ENCODE measurements at places on chromosomes 6 and 20.

DNA sequence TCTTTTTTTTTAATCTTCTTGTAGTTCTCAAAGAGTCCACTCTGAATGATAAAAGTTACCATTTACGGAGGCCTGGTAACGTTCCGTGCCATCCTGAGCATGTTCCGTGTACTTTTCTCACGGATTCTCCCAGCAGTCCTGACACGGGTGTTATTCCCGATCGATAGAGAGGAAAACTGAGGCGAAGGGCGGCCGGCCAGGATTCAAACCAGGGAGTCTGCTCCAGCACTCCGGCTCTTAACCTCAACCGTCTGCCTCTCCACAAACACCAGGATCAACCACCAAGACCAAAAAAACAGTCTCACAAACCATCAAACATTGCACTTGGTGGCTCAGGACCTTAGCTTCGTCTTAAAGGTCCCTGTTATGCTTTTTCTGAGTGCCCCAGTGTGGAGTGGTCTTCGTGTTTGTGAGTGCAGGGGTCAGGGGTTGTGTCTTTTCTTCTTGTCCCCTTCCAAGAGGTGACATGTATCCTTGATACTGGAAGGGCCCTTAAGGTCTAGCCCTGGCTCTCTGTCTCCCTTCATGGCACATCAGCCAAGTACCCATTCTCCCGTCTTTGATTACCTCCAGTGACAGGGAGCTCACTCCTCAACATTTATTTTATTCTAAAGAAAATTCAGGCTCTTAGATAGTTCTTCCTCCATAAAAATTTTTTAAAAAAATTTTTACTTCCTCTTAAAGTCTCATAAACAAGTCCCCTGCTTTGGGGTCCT, 35.1 kb downstream of the SRC start:
- DNase-seq = no peak

GRCh38 chr6:147395158-147395557, 113.3 kb upstream of the SAMD5 start:
- no peak for DNase-seq

- no peak for DNase-seq
Measured at GRCh38 chr20:38805958-38806854, 709 bp downstream of the PPP1R16B start.

DNA sequence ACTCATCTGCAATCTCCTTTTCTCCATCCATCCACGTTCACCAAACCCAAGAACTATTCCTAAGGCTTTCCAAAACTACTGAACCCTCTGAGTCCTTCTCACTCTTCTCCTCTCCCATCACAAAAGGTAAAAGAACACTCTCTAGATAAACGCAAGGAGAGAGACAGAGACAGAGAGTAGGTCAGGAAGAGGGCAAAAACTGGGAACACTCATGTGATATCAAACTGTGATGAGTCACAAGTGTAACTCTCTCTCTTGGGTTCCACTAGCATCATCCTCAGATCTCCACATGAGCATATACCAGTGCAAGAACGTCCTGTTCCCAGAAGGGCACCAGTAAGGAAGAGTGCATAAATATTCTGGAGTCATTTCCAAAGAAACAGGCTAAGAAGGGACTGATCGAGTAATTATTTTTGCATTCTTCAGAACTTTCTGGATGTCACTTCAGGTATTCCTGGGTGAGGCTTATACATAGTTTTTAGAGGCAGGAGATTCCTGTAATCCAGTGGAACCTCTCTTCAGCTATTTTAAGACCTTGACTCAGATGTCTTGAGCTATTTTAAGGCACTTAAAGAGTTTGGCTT, 47.3 kb upstream of the STXBP5 start:
- DNase-seq = peak; percentile 91

- no peak for DNase-seq
Measured at GRCh38 chr6:169816975-169817374, 65.6 kb downstream of the ERMARD start.

DNA sequence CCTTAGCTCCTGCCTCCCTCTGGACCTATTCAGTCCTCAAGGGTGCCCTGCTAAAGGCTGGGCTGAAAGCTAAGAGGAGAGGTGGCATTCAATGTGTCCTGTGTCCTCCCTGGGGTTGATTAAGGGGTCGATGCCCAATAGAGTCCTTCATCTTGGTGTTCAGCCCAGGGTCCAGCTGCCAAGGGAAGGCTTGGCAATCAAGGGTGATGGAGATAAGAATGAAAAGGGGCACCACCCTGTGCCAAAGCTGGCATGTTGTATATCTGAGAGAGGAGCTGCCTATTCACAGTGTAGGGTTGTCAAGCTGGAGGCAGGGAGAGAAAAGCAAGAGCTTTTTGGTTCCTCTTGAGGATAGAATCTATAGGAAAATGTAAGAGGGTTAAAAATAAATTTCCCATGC, 12.3 kb downstream of the C20orf173 start:
- no peak for DNase-seq

GRCh38 chr20:43320536-43320935, 130.8 kb upstream of the PTPRT start:
- DNase-seq = no peak

DNA sequence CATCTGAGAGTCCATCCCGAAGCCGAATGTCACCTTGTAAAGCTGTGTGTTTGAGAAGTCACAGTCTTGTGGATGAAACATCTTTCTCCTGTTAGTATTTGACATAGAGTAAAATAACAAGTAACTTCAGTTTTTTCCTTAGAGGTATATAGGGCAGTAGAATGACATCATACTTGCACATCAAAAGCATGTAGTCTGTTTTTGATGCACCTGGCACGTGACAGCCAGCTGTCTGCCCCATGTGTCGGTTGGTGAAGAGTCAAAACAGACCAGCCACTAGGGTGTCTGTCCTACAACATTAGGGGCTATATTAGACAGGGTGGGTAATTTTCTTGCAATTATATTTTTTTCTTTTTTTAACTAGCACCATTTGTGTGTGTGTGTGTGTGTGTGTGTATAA, 70.2 kb downstream of the SNX9 start:
- DNase-seq = no peak

GRCh38 chr20:9367746-9368145, 146.6 kb upstream of the LAMP5 start:
- DNase-seq = no peak

- DNase-seq = no peak
Measured at GRCh38 chr6:22899426-22899825, 330.1 kb downstream of the HDGFL1 start.

DNA sequence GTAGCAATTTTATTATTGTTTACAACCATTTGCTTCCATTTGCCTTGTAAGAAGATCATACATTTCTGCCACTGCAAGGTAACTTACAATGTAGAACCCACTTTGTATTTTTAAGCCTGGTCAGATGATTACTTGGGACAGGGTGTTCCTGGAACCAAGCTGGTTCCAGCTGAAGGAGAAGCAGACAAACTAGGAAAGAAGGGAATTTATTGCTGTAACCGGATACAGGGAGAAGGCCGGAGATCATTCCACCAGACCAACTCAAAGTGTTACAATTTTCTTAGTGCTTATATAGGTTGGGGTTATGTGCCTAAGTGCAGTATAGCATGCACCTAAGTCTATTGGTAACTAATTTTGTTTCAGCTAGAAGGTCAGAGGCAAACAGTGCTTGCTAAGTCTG, 104.4 kb downstream of the MANEA start:
- DNase-seq = no peak

DNA sequence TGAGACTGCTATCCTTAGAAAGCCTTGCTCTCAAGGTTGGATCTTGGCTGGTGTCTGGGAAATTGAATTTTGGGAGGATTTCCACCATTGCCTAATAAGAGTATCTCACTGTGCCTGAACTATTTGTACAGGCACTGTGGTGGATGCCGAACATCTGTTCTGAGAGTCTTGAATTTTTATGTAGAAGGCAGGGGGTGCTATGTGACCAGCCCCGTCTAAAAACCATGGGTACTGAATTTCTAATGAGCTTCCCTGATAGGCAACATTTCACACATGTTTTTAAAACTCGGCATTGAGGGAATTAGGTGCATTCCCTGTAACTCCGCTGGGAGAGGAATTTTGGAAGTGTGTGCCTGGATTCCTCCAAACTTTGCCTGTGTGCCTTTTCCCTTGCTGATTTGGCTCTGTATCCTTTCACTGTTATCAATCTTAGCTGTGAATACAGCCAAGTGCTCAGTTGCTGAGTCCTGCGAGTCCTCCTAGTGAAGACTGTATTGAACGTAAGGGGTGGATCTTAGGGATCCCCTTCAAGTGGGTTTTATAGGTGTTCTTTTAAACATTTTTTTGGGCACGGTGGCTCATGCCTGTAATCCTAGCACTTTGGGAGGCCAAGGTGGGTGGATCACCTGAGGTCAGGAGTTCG, 27.6 kb upstream of the SCAF8 start:
- peak; percentile 34 for DNase-seq

- DNase-seq = no peak
Measured at GRCh38 chr20:6007529-6008103, 46.2 kb downstream of the LRRN4 start.

- peak; percentile 79 for DNase-seq
Measured at GRCh38 chr20:49888212-49889000, 26.9 kb downstream of the SPATA2 start.

DNA sequence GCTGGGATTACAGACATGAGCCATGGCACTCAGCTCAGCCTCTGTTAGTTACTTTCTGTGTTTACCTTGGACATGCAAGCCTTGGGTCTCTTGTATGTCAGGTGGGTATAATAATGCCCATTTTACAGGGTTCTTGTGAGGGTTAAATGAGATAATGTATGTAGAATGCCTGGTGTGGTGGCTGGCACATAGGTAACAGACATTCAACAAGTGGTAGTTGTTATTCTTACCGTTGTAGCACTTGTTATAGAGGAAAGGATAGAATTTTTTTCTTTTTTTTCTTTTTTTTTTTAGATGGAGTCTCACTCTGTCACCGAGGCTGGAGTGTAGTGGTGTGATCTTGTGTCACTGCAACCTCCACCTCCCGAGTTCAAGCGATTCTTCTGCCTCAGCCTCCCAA, 8.0 kb upstream of the KIF13A start:
- DNase-seq = no peak

DNA sequence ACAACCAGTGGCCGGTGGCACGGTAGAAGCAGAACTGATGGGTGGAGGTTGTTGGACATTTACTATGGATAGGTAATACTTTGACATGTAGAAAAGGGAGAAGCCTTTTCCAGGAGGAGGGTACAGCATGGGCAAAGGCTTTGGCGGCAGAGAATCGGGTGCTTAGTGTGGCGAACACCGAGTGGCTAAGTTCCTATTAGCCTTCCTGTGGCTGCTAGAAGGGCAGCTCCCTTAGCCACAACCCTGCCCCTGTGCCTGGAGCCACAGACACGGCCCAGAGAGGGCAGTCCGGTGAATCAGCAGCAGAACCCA, 37.9 kb upstream of the TGM2 start:
- DNase-seq = no peak

- no peak for DNase-seq
Measured at GRCh38 chr6:47254906-47255305, 54.8 kb downstream of the TNFRSF21 start.

GRCh38 chr20:40675599-40676221, 13.3 kb downstream of the MAFB start:
- DNase-seq = no peak

- peak; percentile 27 for DNase-seq
Measured at GRCh38 chr20:21435576-21435975, 38.2 kb upstream of the NKX2-4 start.

- DNase-seq = no peak
Measured at GRCh38 chr6:27101824-27102223, 145.7 kb upstream of the PRSS16 start.

- DNase-seq = peak; percentile 84
Measured at GRCh38 chr6:80438772-80439171, 332.3 kb downstream of the BCKDHB start.

DNA sequence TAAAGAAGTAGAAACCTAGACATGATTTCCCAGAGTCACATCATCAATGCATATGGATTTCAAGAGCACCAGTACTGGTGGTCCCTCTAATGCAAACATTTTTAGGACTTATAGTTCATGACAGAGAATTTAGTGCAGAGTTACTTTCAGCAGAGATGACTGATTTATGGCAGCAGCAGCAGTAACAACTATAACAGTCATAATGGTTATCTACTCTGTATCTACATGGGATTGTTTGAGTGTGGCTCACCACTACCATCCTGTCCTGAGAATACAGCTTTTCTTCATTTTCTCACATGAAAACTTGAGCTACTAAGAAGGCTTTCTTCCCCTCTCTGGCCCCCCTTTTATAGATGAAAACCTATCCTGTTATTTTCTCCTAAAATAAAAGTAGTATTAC, 128.5 kb upstream of the ENPP5 start:
- no peak for DNase-seq

DNA sequence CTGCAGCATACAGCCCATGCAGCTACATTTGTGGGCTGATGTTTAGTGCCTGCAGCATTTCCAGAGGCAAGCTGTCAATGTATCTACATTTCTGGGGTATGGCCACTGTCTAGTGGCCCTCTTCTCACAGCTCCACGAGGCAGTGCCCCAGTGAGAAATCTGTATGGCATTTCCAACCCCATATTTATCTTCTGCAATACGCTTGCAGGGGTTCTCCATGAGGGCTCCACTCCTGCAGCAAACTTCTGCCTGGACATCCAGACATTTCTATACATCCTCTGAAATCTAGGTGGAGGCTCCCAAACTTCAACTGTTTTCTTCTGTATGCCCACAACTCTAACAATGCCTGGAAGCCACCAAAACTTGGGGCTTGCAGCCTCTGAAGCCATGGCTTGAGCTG, 502.3 kb downstream of the C6orf118 start:
- no peak for DNase-seq

DNA sequence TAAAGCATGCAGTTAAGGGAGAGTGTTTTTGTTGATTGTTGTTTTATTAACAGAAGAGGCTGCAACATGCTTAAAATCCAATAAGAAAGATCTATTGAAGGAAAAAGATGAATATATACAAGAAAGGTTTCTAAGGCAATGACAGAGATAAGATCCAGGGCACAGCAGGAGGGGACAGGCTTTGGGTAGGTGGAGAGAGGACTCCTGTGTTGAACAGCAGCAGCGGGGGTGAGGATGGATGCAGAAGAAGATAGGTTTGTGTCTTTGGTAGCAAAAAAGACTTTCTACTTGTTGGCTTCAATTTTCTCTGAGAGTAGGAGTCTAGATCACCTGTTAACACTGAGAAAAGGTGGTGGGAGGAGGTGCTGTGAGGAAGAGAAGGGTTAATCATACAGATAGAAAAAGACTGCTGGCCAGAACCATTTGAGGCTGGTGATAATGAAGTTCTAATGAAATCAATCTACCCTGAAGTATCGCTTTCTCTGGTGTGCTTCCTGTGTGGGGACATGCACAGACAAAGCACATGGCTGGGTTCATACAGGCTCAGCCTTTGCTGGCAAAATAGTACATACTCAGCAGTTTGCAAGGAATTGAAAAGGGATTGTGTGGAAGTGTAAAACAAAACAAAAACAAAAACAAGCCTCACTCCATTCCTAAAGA, 17.2 kb upstream of the DST start:
- no peak for DNase-seq

DNA sequence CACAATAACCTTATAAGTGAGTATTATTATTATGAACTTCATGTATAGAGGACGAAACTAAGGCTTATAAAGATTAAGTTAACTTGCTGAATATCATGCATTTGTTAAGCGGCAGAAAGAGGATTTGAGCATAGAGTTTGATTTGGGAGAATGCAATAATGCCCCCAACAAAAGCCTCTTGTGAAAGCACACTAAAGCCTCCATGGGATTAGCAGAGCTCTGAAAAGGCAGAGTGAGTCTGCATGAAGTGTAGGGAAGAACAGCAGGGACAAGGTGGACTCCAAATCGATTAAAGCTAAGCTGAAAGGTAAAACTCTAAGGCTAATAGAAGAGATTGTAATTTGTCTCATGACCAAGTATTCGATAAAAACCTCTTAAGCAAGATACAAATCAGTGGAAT, 100.3 kb downstream of the SH3BGRL2 start:
- DNase-seq = no peak

- no peak for DNase-seq
Measured at GRCh38 chr6:141165002-141165665, 967.6 kb upstream of the GJE1 start.

- peak; percentile 78 for DNase-seq
Measured at GRCh38 chr6:12009876-12010634, 2.1 kb upstream of the HIVEP1 start.

Measured in LHCN-M2 (cell line).